ENCODE measurements at places on chromosomes 6 and 20.

GRCh38 chr20:6812530-6812929 lies 45.0 kb downstream of the BMP2 start:
- DNase-seq: no peak

- DNase-seq: no peak
These were observed 49.7 kb downstream of the KLHL31 start for GRCh38 chr6:53615633-53616449.

- no peak for DNase-seq
These were observed 58.2 kb downstream of the CSE1L start for GRCh38 chr20:49104365-49104648.

DNA sequence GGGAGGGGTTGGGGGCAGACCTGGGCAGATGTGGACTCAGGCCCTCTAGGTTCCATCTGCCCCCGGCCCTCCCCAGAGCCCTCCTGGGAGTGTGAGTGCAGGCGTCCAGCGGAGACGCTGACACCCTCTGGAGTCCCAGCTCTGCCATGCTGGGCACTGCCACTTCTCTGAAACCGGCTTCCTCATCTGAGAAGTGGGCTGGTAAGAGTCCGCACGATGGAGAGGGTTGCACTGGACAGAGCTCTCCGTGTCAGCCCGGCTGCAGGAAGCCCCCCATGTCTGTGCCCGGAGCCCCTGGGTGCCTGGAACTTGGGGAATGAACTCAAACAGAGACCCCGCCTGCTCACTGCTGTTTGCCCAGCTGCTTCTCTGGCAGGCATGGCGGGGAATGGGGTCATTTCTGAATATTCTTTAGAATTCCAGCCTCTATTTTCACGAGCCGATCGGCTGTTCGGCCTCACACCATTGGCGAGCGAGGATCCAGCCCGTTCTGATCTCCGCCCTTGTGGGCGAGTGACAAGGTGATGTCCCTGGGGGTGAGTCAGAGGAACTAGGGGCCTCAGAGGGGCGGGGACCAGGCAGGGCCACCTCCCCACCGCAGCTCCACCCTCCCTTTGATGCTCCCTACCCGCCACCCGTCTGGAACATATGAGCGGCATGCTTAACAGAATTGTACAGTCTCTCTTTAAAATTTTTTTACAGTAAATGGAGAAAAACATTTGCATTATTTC lies 47.8 kb upstream of the GATA5 start:
- no peak for DNase-seq

GRCh38 chr6:151288712-151289398 lies 49.1 kb downstream of the AKAP12 start:
- no peak for DNase-seq

- no peak for DNase-seq
These were observed 52.9 kb upstream of the CTNNBL1 start for GRCh38 chr20:37640600-37641561.

- no peak for DNase-seq
These were observed 74.4 kb upstream of the EYA4 start for GRCh38 chr6:133166766-133167165.

- no peak for DNase-seq
These were observed 152.9 kb upstream of the MAP3K7 start for GRCh38 chr6:90739802-90740201.

DNA sequence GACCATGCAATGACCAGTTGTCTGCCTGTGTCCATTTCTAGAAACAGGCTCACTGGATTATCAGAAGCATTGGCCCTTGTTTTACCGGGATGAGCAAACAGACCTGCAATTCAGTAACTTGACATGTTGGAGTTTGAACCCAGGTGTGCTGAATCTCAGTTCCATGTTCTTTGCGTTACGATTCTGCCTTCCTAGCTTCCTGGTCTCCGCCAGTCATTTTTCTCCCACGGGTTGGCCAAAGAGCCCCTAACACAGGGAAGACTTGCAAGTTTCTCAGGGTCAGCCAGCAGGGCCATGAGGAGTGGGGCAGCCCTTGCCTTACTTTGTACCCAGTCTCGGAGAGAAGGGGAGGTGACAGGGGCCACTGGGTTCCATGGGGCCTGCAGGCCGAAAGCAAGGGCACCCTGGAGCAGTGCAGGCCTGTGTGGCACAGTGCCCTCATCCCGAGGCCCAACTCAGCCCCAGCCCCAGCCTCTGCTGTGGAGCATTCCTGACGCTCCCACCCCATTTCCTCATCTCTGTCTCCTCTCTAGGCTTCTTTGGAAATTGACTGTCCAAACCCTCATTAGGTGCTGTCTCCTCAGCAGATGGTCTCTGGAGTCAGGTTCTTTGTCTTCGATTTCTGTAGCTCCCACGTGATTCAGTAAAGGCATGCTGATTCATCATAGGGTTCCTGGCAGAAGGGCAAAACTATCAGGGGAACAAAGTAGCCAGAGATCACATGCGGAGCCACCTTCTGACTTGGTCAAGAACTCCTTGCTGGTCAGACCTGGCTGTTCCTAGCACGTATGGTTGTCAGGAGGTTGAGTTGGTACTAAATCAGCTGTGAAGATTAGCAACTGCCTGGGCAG lies 23.6 kb downstream of the CDS2 start:
- no peak for DNase-seq

DNA sequence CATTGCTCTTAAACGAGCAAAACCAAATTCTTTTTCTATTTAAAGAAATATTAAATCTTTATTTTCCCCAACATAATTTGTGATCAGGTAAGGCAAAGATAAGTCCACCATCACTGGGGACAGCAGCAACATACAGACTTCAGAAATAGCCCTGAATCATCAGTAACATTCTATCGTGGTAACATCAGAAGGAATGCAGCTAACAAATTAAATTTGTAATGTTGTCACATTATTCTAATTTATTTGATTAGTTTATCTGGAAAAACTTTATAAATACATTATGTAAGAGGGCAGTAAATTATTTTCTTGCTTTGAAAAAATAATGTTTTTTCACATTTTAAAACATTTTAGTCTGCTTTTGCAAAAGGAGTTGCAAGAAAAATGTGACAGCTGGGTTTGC lies 53.6 kb upstream of the BCLAF1 start:
- no peak for DNase-seq

- no peak for DNase-seq
These were observed 32.5 kb downstream of the GNAS start for GRCh38 chr20:58884966-58885365.

DNA sequence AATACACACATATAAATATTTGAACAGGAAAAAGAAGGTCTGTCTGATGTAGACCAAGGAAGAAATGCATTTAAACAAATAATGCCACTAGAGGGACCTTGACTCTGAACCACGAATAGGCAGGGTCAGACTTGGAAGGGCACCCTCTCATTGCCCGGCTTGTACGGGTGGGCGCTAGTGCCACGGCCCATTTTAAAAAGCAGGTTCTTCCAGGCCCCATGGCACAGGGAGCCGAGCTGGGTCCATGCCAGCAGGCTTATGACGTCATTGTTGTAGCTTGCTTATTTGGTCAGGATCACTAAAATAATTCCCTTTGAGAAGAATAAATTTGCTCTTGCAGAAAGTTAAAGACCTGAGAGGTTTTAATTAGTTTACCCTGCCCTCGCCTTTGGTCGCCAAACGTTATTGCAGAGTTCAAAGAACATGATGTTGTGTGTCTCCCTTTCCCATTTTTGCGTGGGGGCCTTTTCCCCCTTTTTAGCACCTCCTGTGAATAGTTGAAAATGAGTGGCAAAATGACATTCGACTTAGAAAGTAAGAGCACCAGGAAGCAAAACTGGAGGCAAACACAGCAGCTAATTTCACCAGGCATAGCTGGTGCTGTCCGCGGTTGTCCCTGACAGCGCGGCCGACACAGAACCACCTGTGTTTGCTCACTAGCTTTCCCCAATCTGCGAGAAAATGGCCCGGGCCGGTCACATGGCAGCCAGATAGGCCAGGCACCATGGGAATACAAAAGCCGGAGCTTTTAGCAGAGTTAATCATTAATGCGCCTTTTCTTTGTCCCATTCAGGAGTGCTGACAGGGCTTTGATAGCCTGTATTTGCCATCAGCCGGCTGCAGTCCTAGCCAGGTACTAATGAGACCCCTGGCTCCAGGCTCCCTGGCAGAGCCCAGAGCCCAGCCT lies 93.8 kb downstream of the FOXA2 start:
- DNase-seq: no peak

DNA sequence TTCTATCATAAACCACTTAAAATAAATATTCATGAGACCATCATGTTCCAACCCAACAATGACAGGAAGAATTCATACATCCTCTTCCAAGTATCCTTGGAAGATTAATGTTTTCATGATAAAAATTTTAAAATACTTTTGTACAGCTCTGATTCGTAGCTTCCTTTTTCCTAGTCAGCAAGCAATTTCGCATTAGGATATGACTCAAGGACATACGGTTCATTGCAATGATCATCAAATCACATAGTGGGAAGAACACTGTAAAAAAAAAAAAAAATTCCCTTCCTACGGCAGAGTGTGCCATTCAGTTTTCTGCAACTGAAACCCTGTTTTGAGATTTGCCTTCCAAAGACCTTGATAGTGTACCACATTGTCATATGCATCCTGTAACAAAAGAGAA lies 35.3 kb upstream of the GFOD1 start:
- DNase-seq: peak; percentile 32

DNA sequence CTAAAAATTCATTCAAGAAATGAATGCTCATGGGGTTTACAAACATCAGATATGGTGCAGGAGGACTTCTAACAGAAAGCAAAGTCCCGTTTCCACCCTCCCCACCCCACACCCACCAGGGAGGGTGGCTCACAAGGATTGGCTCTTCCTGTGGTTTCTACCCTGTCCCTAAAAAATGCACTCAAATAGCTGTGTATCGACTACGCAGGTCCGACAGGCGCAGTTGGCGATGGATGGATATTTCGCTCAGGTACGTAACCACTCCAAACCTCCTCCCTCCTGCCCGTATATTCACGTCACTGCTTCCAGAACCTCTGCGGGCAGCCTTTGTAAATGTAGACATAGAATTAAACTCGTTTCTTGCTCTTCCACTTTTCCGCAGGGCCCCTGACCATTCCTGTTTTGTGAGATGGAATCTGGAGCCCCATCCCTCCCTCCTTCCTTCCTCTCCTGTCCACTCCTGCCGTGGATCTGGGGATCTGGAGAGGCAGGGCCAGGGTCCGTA lies 264.3 kb downstream of the BMP7 start:
- no peak for DNase-seq

- no peak for DNase-seq
These were observed 269.6 kb downstream of the PKHD1 start for GRCh38 chr6:51817832-51818231.

- no peak for DNase-seq
These were observed 33.1 kb upstream of the MCUR1 start for GRCh38 chr6:13847326-13848050.

GRCh38 chr6:53938810-53939209 lies 144.0 kb downstream of the LRRC1 start:
- no peak for DNase-seq

DNA sequence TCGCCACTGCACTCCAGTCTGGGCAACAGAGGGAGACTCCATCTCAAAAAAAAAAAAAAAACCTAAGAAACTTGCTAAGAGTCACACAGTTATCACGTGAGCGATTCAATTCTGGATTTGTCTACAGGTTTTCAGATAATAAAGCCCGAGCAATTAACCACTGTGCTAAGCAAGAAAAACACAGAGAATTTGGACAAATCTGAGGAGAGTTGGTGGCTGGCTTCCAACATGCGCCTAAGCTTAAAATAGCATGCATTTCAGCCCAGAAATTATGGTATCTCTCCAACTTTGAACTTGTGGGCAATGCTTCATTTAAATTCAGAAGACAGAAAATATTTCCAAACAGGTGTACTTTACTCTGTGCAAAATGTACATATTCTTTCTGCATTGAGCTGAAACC lies 232.9 kb downstream of the TSHZ2 start:
- no peak for DNase-seq

DNA sequence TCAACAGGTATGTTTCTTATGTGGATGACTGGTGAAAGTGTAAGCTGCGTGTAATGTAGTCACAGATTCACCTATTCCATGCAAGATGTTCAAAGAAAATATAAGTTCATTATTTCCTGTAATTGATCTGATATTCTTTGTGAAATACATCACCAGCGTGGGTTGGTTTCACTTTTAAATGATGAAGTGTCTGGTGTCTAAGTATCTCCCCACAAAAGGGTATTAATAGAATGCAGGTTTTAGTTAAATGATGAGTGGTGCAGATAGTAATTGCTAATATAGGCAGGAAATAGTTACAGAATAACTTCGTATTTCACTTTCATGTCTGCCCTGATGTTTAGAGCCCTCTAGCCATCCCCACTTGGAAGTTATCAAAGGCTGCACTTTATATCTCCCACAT lies 22.2 kb downstream of the PGBD1 start:
- DNase-seq: no peak

- no peak for DNase-seq
These were observed 129.0 kb upstream of the THEMIS start for GRCh38 chr6:128029826-128030225.

DNA sequence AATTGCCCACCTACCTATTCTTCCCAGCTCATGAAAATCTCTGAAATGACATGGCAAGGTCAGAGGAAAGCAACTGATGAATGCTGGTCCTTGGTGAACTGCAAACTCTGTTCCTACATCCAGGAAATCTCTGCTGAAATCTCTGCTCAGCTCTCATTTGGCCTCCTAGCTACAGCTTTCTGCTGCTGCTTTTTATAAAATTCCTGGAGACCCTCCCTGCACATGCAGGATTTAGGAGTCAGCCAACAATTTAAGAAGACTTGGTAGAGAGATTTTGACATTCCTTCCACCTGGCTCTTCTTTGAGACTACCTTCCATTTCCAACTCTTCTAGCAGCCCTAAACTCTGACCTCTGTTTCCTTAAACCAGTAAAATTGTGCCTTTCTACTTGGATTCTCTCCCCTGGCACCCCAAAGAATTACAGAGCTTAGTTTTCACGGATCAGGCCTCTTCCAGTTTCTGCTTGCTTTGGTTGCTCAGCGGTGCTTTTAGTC lies 55.5 kb downstream of the PDE7B start:
- no peak for DNase-seq

GRCh38 chr6:109978174-109979032 lies at the start of gene GPR6:
TSS of gene GPR6 (plus strand) at chr6:109978311. CDS start at chr6:109979113, 802 bp downstream.
- peak; percentile 10 for DNase-seq

DNA sequence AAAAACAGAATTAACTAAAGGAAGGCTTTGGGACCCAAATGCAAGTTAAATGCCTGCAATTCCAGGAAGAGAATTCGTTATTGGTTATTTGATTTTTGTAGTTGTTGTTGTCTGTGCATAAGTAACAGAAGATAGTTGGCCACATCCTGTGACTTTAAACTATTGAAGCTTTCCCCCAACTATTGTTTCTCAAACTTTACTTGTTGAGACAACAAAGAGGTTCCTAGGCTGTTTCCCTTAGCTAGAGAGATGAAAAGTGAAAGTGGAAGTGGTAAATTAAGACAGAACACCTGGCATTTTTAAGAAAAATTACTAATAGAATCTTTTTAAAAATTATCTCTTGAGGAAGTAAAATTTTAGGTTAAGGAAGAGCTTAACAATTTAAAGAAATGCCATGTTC lies 525.2 kb downstream of the PKHD1 start:
- DNase-seq: no peak

DNA sequence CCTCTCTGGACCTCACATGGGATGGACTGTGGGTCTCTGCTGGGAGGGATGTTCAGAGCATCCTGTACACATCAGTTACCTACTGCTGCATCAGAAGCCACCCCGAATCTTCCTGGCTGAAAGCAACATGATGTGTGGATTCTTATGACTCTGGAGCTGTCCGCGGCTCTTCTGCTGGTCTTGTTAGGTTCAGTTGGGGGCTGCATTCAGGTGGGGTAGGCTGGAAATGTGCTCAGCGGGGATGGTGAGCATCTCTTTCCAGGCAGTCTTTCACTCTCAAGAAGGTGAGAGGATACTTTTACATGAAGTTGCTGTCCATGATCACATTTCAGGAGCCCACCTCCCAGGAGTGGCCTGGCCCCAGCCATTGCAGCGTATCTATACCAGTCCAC lies 5.2 kb upstream of the CST5 start:
- DNase-seq: no peak

Data from fibroblast of skin of left quadriceps (primary cell).